ENCODE measurements at places on chromosomes 4 and X. TPM values are rescaled to one million over a fixed set of nuclear protein-coding genes. Genes with fewer than 3 reads are reported as not detected.

GRCh38 chr4:73317092-73317491, 58.5 kb upstream of the ANKRD17 start:
- no peak for DNase-seq

- DNase-seq = no peak
Measured at GRCh38 chr4:74884266-74884665, 48.6 kb upstream of the PARM1 start.

DNA sequence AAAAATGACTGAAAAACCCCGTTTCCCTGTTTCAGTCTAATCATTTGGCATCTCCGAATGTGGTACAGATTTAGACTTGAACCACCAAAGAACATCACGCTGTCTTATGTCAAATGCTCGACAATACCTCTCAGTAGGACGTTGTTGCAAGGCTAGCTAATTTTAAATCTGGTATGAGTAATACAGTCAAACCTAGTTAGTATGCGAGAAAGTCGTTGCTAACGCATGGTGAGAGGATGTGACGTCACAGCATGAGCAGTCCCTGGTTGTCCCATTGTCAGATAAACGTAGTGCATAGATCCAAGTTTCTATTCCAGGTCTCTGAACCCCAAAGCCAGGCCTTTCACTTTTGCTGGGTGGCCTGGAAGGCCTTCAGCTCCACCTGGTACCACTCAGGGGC, 44.7 kb downstream of the SETD7 start:
- DNase-seq = no peak

DNA sequence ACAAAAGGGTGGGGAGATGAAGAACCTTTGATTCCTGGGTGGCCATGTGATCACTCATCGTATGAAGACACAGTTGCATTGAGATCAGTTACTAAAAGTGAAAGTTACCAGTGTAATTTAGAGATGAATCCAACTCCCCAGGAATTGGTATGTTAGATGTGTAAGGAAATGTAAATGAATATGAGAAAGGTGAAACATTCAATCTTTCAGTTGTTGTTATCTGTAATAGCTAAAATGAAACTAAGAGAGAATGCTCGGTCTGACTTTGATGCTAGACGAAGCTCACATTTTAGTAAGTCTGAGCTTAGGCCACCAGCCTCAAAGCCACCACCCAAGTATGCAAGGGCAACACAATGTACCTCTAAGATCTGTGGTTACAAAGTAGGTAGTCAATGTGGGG, 194.3 kb upstream of the POF1B start:
- no peak for DNase-seq

DNA sequence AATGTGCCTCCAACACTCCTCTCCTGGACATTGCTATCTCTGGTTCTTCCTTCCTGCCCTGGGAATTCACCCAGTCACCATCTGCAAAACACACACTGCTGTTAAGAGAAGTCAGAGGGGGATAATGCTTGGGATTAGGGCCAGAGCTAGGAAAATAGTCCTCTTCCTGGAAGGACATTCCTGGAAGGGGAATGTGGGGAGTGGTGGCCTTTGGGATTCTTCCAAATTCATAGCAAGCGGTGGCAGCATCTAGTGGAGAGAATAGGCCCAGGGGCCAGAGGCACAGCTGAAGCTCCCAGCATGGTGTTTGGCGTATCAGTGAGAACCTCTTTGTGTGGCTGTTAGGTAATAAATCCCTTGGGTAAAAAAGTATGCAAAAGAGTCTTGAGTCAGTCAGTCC, 34.3 kb downstream of the SHROOM4 start:
- no peak for DNase-seq

DNA sequence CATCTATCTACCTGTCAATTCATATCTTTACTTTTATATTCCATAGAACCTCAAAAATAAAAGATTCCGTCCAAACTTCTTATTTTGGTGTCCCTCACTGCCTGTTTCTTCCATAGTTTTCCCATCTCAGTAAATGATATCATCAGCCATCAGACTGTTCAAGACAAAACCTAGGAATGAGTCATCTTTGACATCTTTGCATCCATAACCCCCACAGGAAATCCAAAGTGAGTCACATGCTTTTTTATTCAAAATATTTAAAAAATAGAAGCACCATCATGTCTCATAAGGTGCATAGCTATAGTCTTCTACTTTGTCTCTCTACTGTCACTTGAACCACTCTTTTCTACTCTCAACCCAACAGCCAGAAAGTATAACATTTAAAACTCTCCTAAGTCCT, 29.9 kb upstream of the CXXC4 start:
- no peak for DNase-seq

GRCh38 chr4:187799735-187800134, 195.8 kb upstream of the ZFP42 start:
- DNase-seq = no peak

Gene SRPX2
- total RNA-seq = not detected

Gene LDOC1
- total RNA-seq = 2.8 TPM

Gene LRRC66
- total RNA-seq = not detected

Gene ZBTB49
- total RNA-seq = 8.4 TPM
